ENCODE measurements at places on chromosomes 5 and 9.

DNA sequence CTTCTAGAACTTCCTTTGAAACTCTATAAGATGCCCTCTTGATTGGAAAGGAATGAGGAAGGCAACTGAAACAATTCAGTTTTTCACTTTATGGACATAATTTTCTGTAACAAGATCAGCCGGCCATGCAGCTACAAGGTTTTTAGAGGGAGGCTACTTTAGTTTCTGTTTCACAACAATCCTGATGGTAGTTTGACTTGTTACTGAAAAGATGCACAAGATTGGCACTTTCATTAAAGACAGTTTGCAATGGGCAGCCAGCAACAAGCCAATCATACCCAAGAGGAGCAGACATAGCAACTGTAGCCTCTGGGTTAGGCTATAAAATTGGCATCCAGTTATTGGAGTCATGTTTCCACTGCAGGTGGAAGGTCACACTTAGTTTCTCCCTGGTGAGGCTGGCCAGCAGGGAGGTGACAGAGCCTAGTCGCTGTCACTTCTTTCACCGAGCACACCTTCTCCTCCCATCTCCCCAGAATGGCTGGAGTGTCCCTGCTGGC is 74.3 kb upstream of the TGFBR1 start:
- DNase-seq = no peak

DNA sequence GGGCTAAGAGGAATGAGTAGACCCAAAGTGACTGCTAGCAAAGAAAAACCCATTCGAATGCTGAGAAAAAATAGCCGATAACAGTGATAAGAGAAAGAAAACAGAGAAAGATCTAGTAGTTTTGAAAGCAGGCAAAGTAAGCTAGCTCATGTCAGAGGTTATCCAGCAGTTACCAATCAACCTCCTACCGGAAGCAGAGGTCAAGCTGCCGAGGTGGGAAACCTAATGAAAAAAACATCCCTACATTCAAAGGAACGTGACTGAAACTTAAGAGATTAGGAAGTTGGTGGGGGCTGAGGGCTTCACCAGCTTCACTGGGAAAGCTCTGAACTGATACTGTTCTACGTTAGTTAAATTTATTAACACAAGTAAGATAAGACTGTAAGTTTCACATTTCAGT is 32.6 kb downstream of the SSBP2 start:
- DNase-seq = no peak

DNA sequence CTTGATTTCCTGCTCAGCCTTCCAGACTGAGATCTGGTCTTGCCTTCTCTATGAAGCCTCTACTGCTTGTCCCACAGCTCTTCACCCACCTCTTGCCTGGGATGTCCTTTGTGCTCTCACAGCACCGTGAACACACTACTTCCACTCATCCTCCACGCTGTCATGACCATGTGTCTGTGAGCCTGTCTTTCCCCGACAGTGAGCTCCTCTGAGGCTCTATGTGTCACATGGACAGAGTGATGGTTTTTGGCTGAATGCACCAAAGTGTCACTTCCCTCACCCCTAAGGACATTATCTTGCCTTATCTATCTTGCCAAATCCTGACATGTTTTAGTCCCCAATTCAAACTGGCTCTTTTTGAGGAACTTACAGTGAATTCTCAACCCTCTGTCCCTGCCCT is 11.3 kb downstream of the PHYKPL start:
- DNase-seq = no peak

DNA sequence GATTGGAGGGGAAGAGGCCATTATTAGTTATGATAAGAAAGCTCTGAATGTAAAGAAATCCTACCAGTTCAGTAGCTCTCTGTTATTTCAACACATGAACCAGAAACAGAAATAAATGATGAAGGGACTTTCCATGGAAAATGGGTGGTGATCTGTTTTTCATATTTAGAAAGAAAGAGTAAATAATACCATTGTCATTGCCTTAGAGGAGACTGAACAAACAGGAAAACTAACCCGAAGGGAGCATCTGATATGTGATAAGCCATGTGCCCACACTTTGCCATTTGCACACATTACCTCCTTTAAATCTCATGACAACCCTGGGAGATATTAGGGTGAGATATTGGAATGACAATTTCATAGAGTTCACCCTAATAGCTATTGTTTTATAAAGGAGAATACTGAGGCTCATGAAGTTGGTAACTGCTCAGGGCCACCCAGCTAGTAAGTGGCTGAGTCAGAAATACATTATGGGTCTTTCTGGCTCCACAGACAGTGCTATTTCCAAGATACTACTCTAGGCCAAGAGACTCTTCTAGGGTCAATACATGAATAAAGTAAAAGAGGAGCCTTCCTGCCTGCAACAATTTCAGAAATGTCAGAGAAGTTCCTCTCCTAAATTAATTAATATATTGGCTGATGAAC is 111.0 kb upstream of the SLIT3 start:
- no peak for DNase-seq

- DNase-seq = no peak
These were observed 26.3 kb upstream of the CORO2A start for GRCh38 chr9:98218562-98219363.

- no peak for DNase-seq
These were observed 179.4 kb upstream of the NR3C1 start for GRCh38 chr5:143582869-143583268.

DNA sequence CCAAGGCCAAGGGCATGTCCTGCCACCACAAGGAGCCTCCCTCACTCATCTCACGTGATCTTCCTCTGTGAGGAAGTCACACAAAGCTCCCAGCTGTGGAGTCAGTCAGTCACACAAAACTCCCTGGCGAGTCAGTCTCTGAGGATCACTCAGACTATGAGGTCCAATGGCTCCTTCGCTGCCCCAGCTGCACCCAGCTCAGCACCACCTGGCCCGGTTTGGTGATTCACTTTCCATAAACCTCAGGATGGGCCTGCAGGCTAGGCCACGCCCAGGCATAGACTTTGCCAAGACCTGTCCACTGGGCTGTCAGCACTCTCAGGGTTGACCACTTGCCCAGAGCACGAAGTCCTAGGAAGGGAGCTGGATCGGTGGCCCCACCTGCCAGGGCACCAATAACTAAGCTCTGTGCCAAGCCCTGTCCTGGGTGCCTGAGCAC is 233.8 kb downstream of the HSPA4 start:
- DNase-seq = no peak

GRCh38 chr5:150213530-150213929 is 23.7 kb downstream of the SLC6A7 start:
- no peak for DNase-seq

- DNase-seq = no peak
These were observed 173.7 kb downstream of the CARTPT start for GRCh38 chr5:71892641-71893365.

GRCh38 chr9:34962546-34962945 is 4.5 kb downstream of the PHF24 start:
- DNase-seq = no peak

GRCh38 chr5:75239681-75240080 is 3.0 kb upstream of the ANKRD31 start:
- no peak for DNase-seq

GRCh38 chr9:89766991-89767390 is 162.2 kb downstream of the GADD45G start:
- DNase-seq = no peak

GRCh38 chr9:93173365-93174051 is 10.4 kb upstream of the WNK2 start:
- no peak for DNase-seq

DNA sequence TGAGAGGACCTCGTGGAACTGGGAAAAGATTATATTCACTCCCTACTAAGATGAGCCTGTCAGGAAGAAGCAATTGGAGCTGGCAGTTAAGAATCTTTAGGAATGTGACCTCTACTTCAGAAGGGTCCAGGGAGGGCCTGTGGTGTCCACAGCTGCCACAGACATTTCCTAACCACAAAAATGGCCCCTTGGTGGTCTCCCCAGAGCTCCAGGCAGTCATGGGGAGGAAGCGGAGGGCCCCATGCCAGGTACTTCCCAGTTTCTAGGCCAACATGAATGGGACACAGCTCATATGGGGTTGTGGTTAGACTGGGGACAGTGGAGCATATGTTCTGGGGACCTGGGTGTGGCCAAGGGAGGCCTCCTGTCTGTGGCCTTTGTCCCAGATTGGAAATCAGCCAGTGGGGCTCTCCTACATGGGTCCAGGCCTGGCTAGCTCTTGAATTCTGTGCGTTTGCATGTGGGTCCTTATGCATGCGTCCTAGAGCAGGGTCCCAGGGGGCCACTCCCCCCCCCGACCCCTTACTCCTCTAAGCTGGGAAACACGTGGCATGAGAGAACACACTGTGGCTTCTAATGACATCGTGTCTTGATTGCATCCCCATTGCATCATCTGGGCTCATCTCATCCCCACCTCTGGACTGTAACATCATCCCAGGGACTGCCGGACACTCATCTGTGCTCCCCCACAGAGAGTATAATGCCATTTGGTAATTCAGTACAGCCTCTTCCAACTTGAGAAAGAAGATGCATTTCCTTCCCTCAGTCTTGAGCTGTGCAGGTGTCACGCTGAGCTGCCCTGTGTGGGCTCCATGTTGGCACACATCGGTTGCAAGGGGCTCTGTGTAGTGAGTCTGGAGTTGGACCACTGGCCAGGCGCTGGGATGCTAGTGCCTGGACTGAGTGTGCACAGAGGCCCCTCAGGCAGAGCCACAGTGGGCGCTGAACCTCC is 31.3 kb downstream of the IRF1 start:
- DNase-seq = no peak

GRCh38 chr5:143261748-143262392 is 141.6 kb downstream of the NR3C1 start:
- no peak for DNase-seq

GRCh38 chr5:45521067-45521466 is 175.1 kb downstream of the HCN1 start:
- no peak for DNase-seq

DNA sequence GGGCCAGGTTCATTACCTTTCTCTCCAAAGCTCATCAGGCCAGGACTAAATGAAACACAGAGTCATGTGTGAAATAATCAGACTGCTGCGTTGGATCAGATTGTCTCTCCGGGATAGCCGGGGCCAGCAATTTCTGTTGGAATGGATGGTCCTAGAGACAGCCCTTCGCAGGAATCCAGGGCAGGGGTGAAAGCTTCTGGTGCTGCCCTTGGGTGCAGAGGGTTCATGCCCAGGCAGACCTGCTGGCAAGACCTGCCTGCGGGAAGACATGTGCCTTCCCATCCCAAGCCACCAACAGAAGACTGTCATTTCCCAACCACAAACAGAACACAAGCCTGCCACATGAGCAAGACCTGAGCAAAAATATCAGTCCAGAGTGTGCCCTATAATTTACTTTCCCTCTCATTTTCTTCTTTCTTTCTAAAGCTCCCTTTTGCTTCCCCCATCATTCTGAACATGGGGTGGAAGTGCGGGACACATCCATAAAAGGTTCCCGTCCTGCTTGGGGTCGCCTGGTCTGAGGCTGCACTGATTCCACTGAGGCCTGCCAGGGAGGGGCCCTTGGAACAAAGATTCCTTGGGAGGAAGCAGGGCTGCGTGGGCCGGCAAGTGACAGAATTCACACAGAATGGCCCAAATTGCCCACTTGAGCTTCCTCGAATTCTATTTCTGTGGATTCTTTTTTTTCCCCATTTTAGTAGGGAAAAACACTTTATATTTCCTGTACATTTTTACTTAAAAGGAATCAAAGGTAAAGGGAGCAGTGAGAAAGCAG is 57.3 kb downstream of the UBE2QL1 start:
- no peak for DNase-seq

GRCh38 chr9:137071282-137071681 is 925 bp upstream of the SAPCD2 start:
- DNase-seq = no peak

DNA sequence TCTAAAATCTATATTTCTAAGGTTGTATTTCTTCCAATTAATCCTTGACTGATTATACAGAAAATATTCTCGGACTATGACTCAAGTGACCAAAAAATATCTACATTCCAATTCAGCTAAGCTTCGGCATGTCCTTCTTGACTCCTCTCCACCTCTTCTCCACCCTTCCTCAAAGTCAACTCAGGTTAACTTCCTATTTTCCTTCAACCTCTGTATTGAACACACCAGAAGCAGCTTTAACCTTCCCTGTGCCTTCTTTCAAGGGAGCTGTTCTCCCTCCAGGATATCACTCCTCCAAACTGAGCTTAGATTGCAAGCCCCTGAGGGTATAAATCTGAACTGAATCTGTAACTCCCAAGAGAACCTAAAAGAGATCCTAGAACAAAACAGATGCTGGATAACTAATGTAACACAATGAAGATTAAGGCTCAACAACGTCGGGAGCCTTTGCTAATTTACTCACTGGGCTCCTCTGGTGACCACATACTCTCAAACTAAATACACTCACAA is 1.1 kb downstream of the SLCO4C1 start:
- DNase-seq = no peak

GRCh38 chr5:143199161-143199560 is 204.3 kb downstream of the NR3C1 start:
- no peak for DNase-seq

DNA sequence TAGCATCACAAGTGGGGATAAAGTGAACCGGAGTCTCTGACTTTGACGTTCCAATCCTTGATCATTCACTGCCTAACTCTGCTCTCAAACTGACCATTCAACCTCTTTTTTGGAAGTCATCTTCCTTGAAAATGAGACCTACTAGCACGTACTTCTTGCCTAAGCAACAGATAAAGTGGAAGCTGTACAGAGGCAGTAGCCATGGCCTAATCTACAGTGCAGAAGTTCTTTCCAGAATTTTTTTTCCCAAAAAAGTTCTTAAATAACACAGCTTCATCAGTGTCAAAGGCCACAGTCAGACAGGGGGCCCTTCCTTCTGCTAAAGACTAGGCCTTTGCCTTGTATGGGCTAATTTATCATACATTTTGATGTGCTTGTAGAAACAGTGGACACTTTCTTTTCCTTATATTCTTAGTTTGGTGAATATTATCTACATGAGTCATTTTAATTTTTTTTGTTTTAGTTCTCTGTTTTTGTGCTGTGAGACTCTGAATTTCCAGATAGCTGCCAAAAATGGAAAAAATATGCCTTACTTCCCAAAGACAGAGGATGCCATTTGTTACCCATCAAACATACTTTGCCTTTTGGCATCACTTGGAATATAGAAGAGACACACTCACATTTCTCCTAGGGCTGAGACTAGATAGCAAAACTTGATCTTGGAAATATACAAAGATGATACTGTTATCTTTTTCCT is 96.3 kb upstream of the VCAN start:
- no peak for DNase-seq

DNA sequence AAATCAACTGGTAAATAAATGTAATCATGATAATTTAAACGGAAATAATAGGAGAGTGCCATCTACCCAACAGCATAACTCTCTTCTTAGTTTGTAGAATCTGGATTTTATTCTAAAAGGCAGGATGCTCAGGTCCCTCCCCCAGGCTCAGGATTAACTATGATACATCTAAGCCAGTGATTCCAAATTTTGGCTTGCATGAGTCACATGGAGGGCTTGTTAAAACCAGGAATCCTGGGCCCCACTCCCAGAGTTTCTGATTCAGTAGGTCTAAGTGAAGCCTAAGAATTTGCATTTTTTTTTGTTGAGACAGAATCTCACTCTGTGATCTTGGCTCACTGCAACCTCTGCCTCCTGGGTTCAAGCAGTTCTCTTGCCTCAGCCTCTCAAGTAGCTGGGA is 62.3 kb upstream of the ZFR start:
- DNase-seq = no peak

- no peak for DNase-seq
These were observed 3.6 kb upstream of the CCNJL start for GRCh38 chr5:160315968-160316367.

GRCh38 chr9:127566351-127567001 is 45.6 kb upstream of the STXBP1 start:
- DNase-seq = no peak
